Activated naive CD4-positive, alpha-beta T cell (primary cell): ENCODE measurements at places on chromosomes 1 and 21.

DNA sequence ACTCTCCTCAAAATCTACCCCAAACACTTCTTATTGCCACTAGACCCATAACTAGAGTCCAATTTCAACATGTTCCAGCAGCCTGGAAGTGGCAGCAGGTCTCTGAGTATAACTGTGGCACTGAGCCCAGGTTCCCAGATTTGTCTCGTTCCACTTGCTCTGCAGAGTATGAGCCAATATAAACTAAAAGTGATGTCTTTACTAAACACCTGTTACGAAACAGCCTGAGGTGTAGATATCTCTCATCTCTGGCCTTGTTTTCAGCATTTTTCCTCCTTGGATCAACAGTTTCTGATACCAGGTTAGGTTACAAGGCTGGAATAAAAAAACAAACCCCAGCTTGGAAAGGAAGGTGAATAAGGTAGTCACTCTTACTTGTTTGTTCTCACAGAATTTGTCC, 25.2 kb upstream of the PRDX6 start:
- no peak for DNase-seq

DNA sequence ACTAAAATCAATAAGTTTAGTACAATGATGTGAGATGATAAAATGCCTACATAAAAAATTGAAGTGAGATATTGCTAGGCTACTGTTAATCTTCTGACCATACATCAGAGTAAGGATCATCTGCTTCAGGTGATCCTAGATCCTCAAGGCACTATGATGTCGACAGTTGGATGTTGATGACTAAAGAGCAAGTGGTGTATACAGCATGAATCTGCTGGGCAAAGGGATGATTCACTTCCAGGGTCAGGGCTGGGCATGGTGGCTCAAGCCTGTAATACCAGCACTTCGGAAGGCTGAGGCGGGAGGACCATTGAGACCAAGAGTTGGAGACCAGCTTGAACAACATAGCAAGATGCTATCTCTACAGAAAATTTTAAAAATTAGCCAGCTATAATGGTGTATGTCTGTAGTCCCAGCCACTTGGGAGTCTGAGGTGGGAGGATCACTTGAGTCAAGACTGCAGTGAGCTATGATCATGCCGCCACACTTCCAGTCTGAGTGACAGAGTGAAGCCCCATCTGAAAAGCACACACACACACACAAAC, 24.6 kb downstream of the NUF2 start:
- DNase-seq = no peak

DNA sequence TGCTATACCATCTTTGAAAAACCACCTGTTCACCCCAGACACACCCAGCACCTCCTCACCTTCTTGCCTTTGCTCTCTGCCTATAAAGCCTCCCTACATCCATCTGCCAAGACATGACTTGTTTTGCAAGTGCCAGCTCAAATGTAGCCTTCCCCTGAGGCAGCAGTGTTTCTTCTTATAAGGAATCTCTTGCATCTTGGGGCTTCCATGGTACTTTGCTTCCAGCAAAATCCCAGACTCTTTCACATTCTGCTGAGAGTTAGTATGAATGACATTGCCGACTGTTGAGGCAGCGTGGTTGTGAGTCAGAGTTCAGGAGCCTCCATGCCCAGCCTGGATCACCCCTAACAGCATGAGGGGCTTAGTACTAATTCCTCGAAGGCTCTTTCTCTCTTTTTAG, 217.4 kb upstream of the RUNX1 start:
- DNase-seq = no peak

GRCh38 chr1:175254190-175254589, 61.6 kb upstream of the KIAA0040 start:
- no peak for DNase-seq

DNA sequence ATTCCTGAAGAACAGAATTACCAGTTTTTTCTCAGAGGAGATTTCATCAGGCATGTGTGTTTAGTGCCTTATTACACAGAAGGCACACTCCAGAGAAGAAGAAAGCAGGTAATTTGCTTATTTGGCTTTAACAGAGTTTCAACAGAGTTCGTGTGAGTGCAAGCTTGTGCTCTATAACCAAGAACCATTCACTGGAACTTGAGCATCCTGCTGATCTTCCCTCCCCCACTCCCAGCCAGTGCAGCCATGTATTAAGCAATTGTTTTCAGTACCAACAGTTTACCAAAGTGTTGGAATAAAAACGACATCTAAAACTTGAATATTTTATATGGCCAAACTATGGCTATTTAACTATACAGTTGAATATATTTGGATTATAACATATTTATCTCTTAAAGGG, 4.3 kb downstream of the MGST3 start:
- DNase-seq = no peak

DNA sequence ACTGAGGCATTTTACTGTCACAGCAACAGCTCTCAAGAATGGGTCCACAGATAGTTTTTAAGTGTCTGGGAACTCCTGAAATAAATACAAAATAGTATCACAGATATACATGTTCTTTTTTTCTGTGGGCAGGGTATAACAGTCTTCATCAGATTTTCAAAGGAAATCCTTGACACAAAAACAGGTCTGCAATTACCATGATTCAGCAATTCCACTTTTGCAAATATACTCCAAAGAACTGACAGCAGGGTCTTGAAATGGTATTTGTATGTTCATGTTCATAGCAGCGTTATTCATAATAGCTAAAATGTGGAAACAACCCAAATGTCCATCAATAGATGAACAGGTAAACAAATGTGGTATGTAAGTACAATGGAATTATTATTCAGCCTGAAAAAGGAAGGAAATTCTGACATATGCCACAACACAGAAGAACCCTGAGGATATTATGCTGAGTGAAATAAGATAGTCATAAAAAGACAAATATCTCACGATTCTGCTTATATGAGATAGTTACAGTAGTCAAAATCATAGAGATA, 85.0 kb downstream of the EPS15 start:
- no peak for DNase-seq
